CD4-positive, alpha-beta T cell treated with Interleukin-21 for 1 hour (primary cell): ENCODE measurements at places on chromosomes 13 and 19.

GRCh38 chr13:46679369-46680120, 117.4 kb downstream of the ESD start:
- peak; percentile 58 for DNase-seq

GRCh38 chr13:34107806-34108205, 289.9 kb downstream of the RFC3 start:
- DNase-seq = no peak

DNA sequence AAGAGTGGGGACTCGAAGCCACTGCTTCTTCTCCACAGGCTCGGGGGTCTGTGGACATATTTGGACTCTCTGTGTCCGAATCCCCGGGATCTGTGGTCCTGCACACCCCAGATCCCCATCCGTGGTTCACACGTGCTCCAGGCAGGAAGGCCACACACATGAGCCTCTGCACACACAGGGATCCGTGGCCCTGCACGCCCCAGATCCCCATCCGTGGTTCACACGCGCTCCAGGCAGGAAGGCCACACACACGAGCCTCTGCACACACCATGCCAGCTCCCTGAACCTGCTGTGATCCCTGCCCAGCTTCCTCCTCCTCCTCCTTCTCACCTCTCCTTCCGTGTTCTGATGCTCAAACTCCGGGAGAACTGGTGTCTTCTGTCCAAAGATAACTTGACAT, 3.1 kb downstream of the TEX29 start:
- no peak for DNase-seq

DNA sequence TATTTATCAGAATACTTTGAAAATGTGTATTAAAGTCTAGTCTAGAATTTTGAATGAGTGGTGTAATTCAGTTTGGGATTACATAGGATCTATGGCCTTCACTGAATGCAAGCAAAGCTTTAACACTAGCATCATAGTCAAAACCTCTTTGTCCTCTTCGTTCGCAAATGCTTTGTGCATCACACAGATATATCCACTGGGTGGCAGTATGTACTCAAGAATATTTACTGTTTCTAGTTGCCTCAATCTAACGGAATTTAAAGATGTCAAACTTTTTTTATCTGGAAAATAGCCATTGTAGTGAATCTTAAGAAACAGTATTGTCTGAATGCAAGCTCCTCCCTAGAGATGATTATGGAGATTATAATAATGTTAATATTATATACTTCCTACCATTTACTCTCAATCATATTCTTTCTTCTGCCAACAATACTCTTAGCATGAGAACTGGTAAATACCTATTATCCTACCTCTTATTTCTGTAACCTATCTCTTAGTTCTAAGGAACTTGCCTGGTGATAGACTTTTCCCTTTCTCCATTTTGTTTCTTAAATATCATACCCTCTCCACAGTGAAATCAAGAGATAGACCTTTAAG, 25.8 kb downstream of the LACC1 start:
- DNase-seq = peak; percentile 71

DNA sequence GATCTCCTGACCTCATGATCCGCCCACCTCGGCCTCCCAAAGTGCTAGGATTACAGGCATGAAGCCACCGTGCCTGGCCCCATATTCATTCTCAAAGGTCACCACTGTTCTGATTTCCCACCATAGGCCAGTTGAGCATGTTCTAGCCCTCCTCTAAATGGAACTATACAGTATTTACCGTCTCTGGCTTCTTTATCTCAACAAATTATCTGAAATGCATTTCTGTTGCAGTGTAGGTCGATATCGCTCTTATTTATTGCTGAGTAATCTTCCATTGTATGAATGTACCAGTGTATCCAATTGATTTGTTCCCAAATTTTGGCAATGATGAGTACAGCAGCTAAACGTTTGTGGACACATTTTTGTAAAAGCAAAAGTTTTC, 15.4 kb downstream of the SLC1A5 start:
- DNase-seq = no peak

DNA sequence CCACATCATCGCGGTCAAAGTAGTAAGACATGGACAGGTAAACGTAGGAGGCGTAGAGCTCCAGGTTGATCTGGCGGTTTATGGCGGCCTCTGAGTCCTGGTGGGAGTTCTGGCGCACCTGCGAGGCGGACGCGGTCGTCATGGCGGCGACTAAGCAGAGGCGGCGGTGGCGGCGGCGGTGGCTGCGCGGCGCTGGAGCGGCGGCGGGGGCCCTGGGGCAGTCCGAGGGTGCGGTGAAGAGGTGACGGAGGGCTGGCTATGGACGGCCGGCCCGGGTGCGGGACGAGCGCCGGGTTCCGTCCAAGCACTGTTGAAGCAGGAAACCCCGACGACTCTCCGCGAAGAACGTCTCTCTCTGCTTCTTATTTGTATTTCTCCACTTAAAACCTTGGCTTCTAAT, 484.3 kb upstream of the SGCG start:
- DNase-seq = no peak

DNA sequence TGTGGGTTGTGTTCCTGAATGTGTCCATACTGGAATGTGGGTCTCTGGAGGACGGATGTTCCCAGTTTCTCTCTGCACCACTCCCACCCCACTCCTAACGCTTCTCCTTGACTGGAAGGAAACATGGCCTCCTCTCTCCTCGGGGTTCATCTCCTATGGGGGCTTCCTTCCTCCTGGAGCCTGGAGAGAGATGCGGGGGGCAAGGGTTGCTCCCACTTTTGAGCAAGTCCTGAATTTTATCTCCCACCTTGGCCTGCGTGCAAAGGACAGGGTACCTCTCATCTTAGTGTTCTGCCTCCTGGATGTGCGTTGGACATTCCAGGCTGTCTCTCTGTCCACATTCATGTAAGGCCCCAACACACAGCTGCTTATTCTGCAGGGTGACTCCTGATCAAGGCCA, 52.5 kb upstream of the UQCRFS1 start:
- DNase-seq = no peak

DNA sequence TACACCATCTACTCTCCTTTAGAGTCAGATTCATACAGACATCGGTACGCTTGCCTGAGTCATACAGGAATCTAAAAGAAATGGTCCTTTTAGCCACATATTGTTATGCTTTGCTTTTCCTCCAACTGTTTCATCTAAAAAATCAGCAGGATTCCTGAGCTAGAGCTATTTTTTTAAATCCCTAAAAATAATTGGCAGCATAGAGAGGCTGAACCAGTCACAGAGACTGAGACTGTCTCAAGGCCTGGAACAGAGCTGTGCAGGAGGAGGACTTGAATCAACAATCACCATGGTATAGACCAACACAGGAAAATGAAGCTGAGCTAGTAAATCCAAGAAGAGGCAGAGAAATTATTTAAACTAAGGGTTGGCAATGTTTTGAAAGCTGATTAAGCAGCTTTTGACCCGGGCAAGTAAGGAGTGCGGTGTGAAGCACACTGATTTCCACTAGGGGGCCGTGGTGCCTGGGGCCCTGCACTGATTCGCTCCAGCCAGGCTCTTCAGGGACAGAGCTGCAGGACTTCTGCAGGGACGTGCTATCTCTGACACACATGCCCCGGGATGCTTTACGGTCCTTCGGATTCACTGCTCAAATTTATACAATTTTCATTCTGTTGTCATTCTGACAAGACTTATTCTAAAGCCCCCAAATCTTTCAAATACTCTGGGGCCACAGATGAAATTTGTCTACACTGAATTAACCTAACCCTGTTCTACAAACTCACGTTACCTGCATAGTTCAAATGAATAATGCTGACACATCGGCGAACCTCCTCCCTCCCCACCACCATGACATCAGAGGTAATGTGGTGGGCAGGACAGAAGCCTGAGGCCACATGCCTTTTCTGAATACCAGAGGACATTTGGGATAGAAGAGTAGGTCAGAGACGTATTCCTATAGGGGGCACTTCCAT, 87.6 kb upstream of the SLC15A1 start:
- DNase-seq = peak; percentile 26

DNA sequence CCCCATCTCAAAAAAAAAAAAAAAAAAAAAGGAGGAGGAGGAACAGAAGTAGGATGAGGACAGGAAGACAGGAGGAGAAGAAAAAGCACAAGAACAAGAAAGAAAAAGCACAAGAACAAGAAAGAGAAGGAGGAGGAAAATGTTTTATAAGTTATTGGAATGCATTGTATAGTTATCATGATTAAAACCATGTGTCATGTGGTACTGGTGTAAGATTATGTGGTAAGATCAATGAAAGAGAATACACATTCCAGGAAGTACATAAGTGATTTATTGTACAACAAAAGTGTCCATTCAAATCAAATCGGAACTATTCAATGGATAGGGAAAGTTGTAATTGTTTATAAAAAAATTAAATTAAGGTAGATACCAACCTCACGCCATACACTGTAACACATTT, 167.7 kb downstream of the MZT1 start:
- no peak for DNase-seq

- no peak for DNase-seq
Measured at GRCh38 chr13:59641261-59641660, 522.5 kb downstream of the DIAPH3 start.

DNA sequence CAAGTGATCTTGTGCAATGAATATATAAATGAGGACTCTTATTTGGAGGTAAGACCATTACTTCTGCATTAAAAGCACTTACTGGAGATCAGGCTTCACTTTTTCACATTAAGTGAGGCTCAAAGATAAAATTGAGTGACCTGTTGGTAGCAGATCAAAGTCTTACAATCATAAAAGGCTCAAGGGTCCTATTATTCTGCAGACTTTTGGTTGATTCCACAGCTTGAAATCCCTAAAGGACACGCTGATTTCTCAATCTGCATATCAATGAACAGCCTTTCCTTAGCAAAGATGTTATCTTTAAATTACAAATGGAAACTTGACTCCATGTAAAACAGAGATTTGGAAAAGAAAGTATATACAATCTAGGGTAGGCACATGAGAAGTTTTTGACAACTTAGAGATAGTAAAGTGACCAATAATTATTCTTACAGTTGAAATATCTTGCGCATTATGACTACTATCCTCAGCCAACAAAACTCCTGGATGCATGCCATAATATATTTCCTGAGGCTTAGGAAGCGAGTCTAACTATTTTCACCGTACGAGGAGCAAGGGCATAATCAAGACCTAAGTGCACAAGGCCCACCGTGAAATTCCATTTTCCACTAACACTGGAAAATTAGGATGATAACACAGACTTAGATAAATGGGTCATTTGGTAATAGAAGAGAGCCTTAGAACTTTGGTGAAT, 640.7 kb downstream of the LIG4 start:
- no peak for DNase-seq

GRCh38 chr13:71360041-71360440, 507.0 kb downstream of the DACH1 start:
- no peak for DNase-seq
